ENCODE measurements at places on chromosomes 16 and 17. TPM values are rescaled to one million over a fixed set of nuclear protein-coding genes. Genes with fewer than 3 reads are reported as not detected.

GRCh38 chr17:83183145-83183948 lies 103.9 kb downstream of the METRNL start:
- H3K27ac ChIP-seq, result no peak overlapping the region
- DNase-seq, result no peak

DNA sequence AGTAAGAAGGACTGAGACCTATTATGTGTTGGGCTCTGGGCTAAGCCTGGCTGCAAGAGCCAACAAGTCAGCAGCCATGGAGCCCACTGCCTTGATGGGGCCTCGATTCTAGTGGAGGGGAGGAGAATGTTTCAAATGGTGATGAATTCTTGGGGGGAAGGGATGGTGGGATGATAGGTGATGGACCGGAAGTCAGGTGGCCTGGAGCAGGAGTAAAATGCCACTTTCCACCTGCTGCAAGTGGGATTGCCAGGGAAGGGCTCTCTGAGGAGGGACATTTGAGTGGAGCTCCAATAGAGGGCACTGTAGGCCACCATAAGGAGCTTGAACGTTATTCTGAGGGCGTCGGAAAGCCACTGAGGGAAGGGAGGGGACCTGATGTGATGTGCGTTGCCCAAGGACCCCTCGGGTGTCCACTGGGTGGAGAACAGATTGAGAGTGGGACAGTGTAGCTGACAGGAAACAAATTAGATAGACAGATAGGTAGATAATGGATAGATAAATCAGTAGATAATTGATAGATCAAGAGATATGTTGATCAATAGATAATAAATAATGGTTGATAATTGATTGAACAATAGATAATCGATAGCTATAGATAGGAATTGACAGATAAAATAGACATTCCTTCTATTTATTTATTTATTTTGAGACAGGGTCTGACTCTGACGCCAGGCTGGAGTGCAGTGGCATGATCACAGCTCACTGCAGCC lies 18.2 kb upstream of the NXPH3 start:
- H3K4me3 ChIP-seq, result no peak overlapping the region
- peak; percentile 92 for DNase-seq
- H3K27ac ChIP-seq, result no peak overlapping the region
- H3K36me3 ChIP-seq, result no peaks in the 10 kb centered on the region
- no peaks in the 10 kb centered on the region for H3K27me3 ChIP-seq

MYH2 gene
- 7.5 TPM for polyA plus RNA-seq

DNA sequence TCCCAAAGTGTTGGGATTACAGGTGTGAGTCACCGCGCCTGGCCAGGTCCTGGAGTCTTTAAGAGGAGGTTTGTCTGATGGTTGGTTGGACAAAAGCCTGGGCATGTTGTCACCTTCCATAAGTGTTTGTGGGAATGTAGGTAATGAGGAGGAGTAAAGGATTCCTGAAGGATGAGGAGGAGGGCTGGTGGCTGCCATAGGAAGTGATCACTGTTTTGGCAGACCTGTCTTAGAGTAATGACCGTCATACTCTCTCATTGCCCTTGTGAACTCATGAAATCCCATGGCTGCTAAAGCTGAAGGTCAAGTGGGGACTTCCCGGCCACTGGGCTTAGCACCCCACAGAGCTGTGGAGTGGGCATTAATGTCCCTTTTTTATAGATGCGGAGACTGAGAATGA lies 40.5 kb downstream of the TENT4B start:
- no peak overlapping the region for H3K27ac ChIP-seq
- no peaks in the 10 kb centered on the region for H3K36me3 ChIP-seq
- no peaks in the 10 kb centered on the region for H3K4me1 ChIP-seq

GRCh38 chr16:561413-561794 lies 1.2 kb downstream of the PRR35 start:
- peaks cover 34% of the 10 kb centered on the region for H3K27me3 ChIP-seq
- H3K4me3 ChIP-seq, result no peak overlapping the region
- DNase-seq, result no peak
- no peak overlapping the region for H3K27ac ChIP-seq
- H3K4me1 ChIP-seq, result peaks cover 2% of the 10 kb centered on the region
- no peaks in the 10 kb centered on the region for H3K36me3 ChIP-seq

DNA sequence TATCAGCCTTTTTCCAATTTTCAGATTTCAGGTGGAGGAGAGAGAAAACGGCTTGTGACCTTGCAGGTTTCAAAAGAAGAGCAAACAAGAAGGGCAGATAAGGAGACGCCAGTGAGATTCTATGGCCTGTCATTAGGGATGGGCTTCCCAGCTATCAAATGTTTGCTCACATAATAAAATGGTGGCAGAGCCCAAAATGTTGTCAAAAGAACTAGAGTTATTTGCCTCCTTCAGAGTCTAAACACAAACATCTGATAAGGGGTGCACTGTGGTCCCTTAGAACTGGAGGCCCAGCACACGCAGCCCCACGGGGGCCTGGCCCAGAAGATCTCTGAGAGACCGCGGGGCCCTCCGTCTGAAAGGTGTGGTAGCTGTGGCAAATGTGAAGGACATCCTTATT lies 46.1 kb upstream of the DDX52 start:
- no peaks in the 10 kb centered on the region for H3K27me3 ChIP-seq
- H3K4me3 ChIP-seq, result no peak overlapping the region
- no peaks in the 10 kb centered on the region for H3K36me3 ChIP-seq
- no peak overlapping the region for H3K27ac ChIP-seq
- DNase-seq, result no peak

- DNase-seq, result no peak
- H3K4me1 ChIP-seq, result no peaks in the 10 kb centered on the region
- H3K27me3 ChIP-seq, result no peaks in the 10 kb centered on the region
- no peak overlapping the region for H3K4me3 ChIP-seq
- H3K27ac ChIP-seq, result no peak overlapping the region
These were observed 13.4 kb upstream of the MEIOC start for GRCh38 chr17:44642834-44643233.

DNA sequence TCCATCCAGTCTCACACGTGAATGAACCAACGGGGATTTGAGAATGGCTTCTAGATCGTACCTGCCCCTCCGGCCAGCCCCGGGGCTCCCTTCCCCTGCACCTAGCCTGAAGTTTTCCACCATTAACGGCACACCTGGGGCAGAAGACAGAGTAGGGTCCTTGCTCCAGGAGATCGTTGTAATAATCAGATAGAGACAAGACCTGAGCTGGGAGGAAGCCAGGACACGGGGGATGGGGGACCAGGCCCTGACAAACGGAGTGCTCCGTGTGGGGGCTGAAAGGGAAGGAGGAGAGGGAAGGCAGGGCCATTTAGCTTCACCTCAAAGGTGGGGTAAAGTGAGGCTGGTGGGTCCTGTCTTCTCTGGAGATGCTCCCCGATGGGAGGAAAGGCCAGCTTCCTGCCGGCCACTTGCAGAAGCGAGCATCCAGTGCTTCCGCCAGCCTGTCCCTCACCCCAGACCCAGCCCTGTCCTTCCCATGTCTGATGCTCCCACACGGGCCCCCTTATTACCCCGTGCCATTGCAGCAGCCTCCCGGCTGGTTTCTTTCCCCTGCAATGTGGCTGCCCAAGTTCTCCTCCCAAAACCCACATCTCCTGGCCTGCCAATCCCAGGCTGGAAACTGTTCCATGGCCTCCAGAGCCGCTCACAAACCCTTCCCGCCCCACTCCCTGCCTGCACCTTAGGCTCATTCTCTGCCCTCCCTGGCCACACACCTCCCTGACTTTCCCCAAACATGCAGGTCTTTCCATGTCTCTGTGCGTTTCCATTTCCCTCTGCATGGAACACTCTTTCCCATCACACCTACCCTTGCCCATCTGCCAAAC lies 79.3 kb downstream of the MRC2 start:
- no peak for DNase-seq
- no peak overlapping the region for H3K27ac ChIP-seq
- H3K27me3 ChIP-seq, result peaks cover 6% of the 10 kb centered on the region
- H3K36me3 ChIP-seq, result no peaks in the 10 kb centered on the region

CNGB1 gene
- not detected for polyA plus RNA-seq

DNA sequence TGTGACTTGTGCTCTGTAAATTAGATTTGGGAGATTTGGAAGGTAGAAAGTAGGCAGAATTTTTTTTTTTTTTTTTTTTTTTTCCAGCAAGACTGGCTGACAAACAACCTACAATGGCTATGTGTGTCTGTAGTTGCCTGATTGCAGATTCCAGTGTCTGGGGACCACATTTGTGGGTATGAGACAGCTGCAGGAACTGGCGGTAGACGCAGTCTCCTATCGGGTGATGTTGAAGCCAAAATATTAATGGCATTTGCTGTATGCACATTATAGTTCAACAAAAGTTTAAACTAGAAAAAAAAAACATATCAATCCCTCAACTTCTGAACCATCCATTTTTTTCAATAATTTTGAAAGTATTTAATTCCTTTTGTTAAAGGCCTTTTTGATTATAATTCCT lies 665.2 kb downstream of the TOX3 start:
- 0 out of 2 replicates have a peak, but pooled peaks cover 4% of the 10 kb centered on the region for H3K4me1 ChIP-seq
- no peak overlapping the region for H3K27ac ChIP-seq
- H3K27me3 ChIP-seq, result no peaks in the 10 kb centered on the region
- no peak for DNase-seq

KCNG4 gene
- not detected for polyA plus RNA-seq

GRCh38 chr17:28997806-28998205 lies 8.0 kb downstream of the SEZ6 start:
- H3K27me3 ChIP-seq, result no peaks in the 10 kb centered on the region
- no peak for DNase-seq
- no peaks in the 10 kb centered on the region for H3K36me3 ChIP-seq
- no peak overlapping the region for H3K27ac ChIP-seq
- H3K4me3 ChIP-seq, result no peak overlapping the region

- H3K4me1 ChIP-seq, result no peaks in the 10 kb centered on the region
- peaks cover 29% of the 10 kb centered on the region for H3K36me3 ChIP-seq
- no peaks in the 10 kb centered on the region for H3K27me3 ChIP-seq
- no peak overlapping the region for H3K4me3 ChIP-seq
- DNase-seq, result no peak
These were observed 31.0 kb downstream of the MBTPS1 start for GRCh38 chr16:84085773-84086172.

GRCh38 chr16:12484972-12485371 lies 318.7 kb downstream of the CPPED1 start:
- H3K36me3 ChIP-seq, result no peaks in the 10 kb centered on the region
- DNase-seq, result no peak
- no peaks in the 10 kb centered on the region for H3K27me3 ChIP-seq
- H3K4me1 ChIP-seq, result no peaks in the 10 kb centered on the region
- H3K27ac ChIP-seq, result no peak overlapping the region

STX8 gene
- 80.2 TPM for polyA plus RNA-seq

GRCh38 chr17:56262803-56263202 lies 109.5 kb downstream of the ANKFN1 start:
- H3K4me1 ChIP-seq, result peaks cover 23% of the 10 kb centered on the region
- no peak overlapping the region for H3K4me3 ChIP-seq
- no peaks in the 10 kb centered on the region for H3K27me3 ChIP-seq
- DNase-seq, result no peak
- H3K36me3 ChIP-seq, result no peaks in the 10 kb centered on the region
- no peak overlapping the region for H3K27ac ChIP-seq

DNA sequence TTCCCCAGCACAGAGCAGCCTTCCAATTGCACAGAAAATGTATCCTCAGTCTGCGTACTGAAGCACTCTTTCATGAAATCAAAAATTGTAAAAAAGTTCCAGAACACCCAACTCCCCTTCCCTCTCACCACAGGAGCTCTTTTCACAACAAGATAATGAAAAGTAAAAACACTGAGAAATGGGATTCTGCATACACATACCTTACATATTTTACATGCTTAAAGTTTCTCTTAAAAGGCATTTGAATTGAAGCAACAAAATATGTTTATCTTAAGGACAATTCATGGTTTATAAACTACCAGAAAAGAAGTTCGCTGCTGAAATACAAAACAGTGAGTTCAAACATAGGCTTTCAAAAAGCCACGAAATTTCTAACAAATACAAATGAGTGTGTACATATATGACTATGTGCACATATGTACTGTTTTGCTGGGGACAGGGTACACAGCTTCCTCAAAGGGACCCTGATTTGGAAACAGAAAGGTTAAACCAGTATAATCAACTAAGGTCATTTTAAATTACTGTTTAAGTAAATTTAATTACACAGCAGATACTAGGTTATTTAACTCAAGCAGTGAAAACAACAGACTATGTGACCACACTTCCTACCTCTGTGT lies 33.8 kb downstream of the COG1 start:
- peaks cover 39% of the 10 kb centered on the region for H3K4me1 ChIP-seq
- H3K36me3 ChIP-seq, result no peaks in the 10 kb centered on the region
- peak; percentile 56 for DNase-seq
- peak overlapping the region; percentile 10 for H3K4me3 ChIP-seq
- no peaks in the 10 kb centered on the region for H3K27me3 ChIP-seq

- no peaks in the 10 kb centered on the region for H3K36me3 ChIP-seq
- H3K27ac ChIP-seq, result peak overlapping the region; percentile 85
- H3K4me3 ChIP-seq, result no peak overlapping the region
- no peaks in the 10 kb centered on the region for H3K27me3 ChIP-seq
These were observed 96.6 kb downstream of the NXN start for GRCh38 chr17:882827-883585.

DNA sequence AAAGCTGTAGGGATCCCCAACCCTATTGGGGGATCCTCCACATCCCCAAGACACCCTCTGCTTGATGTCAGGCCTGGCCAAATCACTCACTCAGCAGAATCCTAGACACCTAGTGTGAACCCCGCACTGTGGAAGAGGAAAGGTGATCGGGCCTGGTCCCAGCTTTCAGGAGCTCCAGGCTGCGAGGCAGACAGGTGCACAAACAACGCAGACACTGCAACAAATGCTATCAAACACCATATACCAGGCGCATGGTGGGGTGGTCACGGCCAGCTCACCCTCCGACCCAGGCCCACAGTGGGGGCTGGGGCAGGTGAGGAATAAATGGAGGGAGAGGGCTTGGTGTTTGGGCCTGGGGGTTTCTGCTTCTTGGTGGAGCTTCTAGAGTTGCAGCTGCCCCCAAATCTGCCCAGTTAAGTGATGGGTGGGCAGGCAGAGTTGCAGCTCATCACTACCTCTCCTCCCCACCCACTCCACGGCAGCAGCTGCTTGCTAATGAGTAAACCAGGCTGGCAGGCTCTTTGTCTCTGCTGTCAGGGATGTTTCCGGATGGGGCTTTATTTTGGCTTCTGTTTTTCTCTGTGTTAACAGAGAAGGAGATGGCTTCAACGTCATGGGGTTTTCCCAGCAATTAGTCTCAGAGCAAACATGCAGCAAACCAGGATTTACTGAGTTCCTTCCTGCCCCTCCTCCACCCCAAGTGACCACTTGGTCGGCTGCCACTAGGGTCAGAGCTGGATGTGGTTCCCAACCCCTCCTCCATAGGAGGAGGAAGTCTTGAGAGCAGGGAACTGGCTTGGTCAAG lies 46.6 kb downstream of the PECAM1 start:
- H3K36me3 ChIP-seq, result no peaks in the 10 kb centered on the region
- H3K27ac ChIP-seq, result no peak overlapping the region
- H3K4me3 ChIP-seq, result no peak overlapping the region
- no peaks in the 10 kb centered on the region for H3K4me1 ChIP-seq

CYTH1 gene
- polyA plus RNA-seq, result 12.2 TPM

GRCh38 chr16:50265716-50266336 lies 525 bp upstream of the ADCY7 start:
- no peak overlapping the region for H3K4me3 ChIP-seq
- peaks cover 7% of the 10 kb centered on the region for H3K4me1 ChIP-seq
- H3K27ac ChIP-seq, result no peak overlapping the region
- DNase-seq, result no peak

All from GM23338 (cell line).